Gastrocnemius medialis (tissue), 4 donors: ENCODE measurements at places on chromosomes 4 and X. TPM values are rescaled to one million over a fixed set of nuclear protein-coding genes. Genes with fewer than 3 reads are reported as not detected.

The MAGEA12 gene
- not detected for total RNA-seq

The CXCL1 gene
- not detected for total RNA-seq

The PAK3 gene
- total RNA-seq, result 0.29 TPM

The TCEAL7 gene
- 1.7 TPM for total RNA-seq

The KLKB1 gene
- total RNA-seq, result 0.40 TPM

The APEX2 gene
- 9.1 TPM for total RNA-seq

The PNMA6F gene
- total RNA-seq, result not detected

DNA sequence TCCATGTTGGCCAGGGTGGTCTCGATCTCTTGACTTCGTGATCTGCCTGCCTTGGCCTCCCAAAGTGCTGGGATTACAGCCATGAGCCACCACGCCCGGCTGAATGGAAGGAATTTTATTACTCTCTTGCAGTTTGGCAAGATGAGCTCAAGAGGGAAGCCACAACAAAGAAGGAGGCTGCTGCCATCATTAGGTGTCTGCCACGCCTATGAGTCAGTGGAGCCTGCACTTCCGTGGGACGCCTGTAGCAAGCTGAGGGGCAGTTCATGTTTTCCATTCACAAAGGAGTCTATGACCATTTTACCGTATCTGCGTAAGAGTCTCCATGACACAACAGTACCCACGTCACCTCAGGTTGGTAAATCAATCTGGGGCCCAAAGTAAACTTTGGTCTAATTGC is 51.2 kb upstream of the CHRNA9 start:
- DNase-seq, result no peak
- H3K27ac ChIP-seq, result no peak overlapping the region
- no peaks in the 10 kb centered on the region for H3K4me1 ChIP-seq
- H3K36me3 ChIP-seq, result no peaks in the 10 kb centered on the region

GRCh38 chrX:44332437-44332836 is 11.0 kb downstream of the EFHC2 start:
- no peaks in the 10 kb centered on the region for H3K4me1 ChIP-seq
- no peaks in the 10 kb centered on the region for H3K36me3 ChIP-seq
- H3K27ac ChIP-seq, result no peak overlapping the region
- no peak overlapping the region for H3K4me3 ChIP-seq
- no peaks in the 10 kb centered on the region for H3K27me3 ChIP-seq
- no peak for DNase-seq

- no peak overlapping the region for H3K4me3 ChIP-seq
- DNase-seq, result no peak
- H3K4me1 ChIP-seq, result no peaks in the 10 kb centered on the region
Measured at GRCh38 chr4:163392328-163392727, 48.6 kb downstream of the NPY5R start.

GRCh38 chrX:63927848-63928247 is 142.8 kb upstream of the ARHGEF9 start:
- H3K4me3 ChIP-seq, result no peak overlapping the region
- H3K27ac ChIP-seq, result no peak overlapping the region
- H3K4me1 ChIP-seq, result no peaks in the 10 kb centered on the region

GRCh38 chr4:3851881-3852280 is 85.7 kb downstream of the ADRA2C start:
- H3K27me3 ChIP-seq, result peaks cover 5% of the 10 kb centered on the region
- DNase-seq, result no peak
- no peaks in the 10 kb centered on the region for H3K4me1 ChIP-seq
- H3K4me3 ChIP-seq, result no peak overlapping the region

GRCh38 chr4:176210101-176210500 is 14.7 kb upstream of the SPATA4 start:
- H3K36me3 ChIP-seq, result peaks cover 17% of the 10 kb centered on the region
- no peaks in the 10 kb centered on the region for H3K27me3 ChIP-seq
- H3K27ac ChIP-seq, result no peak overlapping the region
- H3K4me3 ChIP-seq, result no peak overlapping the region

- H3K4me3 ChIP-seq, result no peak overlapping the region
- DNase-seq, result no peak
- H3K36me3 ChIP-seq, result no peaks in the 10 kb centered on the region
- H3K4me1 ChIP-seq, result no peaks in the 10 kb centered on the region
- H3K27ac ChIP-seq, result no peak overlapping the region
Measured at GRCh38 chr4:73527196-73527595, 45.7 kb downstream of the AFM start.

- no peak overlapping the region for H3K4me3 ChIP-seq
- no peaks in the 10 kb centered on the region for H3K27me3 ChIP-seq
- no peak overlapping the region for H3K27ac ChIP-seq
- H3K36me3 ChIP-seq, result no peaks in the 10 kb centered on the region
- no peak for DNase-seq
- no peaks in the 10 kb centered on the region for H3K4me1 ChIP-seq
Measured at GRCh38 chr4:180993244-180993836, 1249.9 kb upstream of the TENM3 start.

GRCh38 chrX:84441143-84441542 is 61.1 kb downstream of the HDX start:
- H3K4me3 ChIP-seq, result no peak overlapping the region
- H3K4me1 ChIP-seq, result no peaks in the 10 kb centered on the region
- no peaks in the 10 kb centered on the region for H3K27me3 ChIP-seq
- no peaks in the 10 kb centered on the region for H3K36me3 ChIP-seq
- H3K27ac ChIP-seq, result no peak overlapping the region

DNA sequence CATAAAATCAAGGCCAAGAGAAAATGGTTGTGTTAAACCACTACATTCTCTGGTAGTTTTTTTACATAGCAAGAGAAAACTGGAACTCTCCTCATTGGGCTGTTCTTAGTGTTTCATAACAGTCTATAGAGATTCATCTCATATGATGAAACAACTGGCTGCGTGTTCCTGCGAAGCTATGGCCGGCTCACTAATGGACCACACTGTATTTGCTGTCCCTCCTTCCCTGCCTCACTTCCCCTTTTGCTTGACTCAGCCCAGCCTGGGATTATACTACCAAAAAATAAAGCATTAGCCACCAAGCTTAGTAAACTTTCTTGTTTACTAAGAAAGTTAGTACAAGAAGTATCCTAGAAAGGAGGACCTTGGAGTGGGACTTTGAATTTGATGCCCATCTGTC is 31.6 kb upstream of the LSM6 start:
- no peak for DNase-seq
- no peaks in the 10 kb centered on the region for H3K36me3 ChIP-seq
- no peak overlapping the region for H3K4me3 ChIP-seq
- H3K27me3 ChIP-seq, result no peaks in the 10 kb centered on the region
- no peaks in the 10 kb centered on the region for H3K4me1 ChIP-seq
- H3K27ac ChIP-seq, result no peak overlapping the region

DNA sequence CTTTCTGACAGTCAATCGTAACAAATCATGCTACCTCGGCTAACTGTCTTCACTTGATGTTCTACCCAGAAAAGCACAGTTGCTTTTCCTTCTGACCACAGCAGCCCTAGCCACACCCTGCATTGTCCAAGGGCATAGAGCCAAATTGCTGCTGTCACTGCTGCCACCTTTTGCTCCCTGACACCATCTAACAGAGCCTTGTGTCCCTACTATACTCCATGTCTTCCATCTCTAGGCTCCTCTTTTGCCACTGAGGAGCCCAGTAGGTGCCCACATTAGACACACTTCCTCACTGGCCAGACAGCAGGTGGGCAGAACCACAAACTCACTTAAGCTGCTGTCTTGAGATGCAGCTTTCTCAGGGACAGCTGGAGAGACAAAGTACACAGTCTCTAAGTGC is 91.4 kb downstream of the ANXA3 start:
- no peaks in the 10 kb centered on the region for H3K36me3 ChIP-seq
- no peak for DNase-seq
- H3K27me3 ChIP-seq, result no peaks in the 10 kb centered on the region
- H3K27ac ChIP-seq, result no peak overlapping the region
- peaks cover 8% of the 10 kb centered on the region for H3K4me1 ChIP-seq
- no peak overlapping the region for H3K4me3 ChIP-seq

- no peak overlapping the region for H3K27ac ChIP-seq
- H3K4me3 ChIP-seq, result no peak overlapping the region
- H3K4me1 ChIP-seq, result no peaks in the 10 kb centered on the region
- no peaks in the 10 kb centered on the region for H3K27me3 ChIP-seq
Measured at GRCh38 chr4:145390571-145390970, 91.1 kb upstream of the SMAD1 start.

- H3K4me1 ChIP-seq, result peaks cover 29% of the 10 kb centered on the region
- H3K4me3 ChIP-seq, result no peak overlapping the region
- no peaks in the 10 kb centered on the region for H3K27me3 ChIP-seq
- peaks cover 48% of the 10 kb centered on the region for H3K36me3 ChIP-seq
- peak overlapping the region; percentile 53 for H3K27ac ChIP-seq
Measured at GRCh38 chr4:184392748-184393559, 81.4 kb downstream of the IRF2 start.

GRCh38 chrX:65195621-65196020 is 219.4 kb upstream of the ZC4H2 start:
- H3K27me3 ChIP-seq, result no peaks in the 10 kb centered on the region
- H3K4me1 ChIP-seq, result no peaks in the 10 kb centered on the region
- no peak for DNase-seq
- H3K36me3 ChIP-seq, result no peaks in the 10 kb centered on the region
- H3K4me3 ChIP-seq, result no peak overlapping the region

- peak; percentile 58 for DNase-seq
- H3K27me3 ChIP-seq, result no peaks in the 10 kb centered on the region
- H3K36me3 ChIP-seq, result no peaks in the 10 kb centered on the region
- no peak overlapping the region for H3K4me3 ChIP-seq
- peaks cover 25% of the 10 kb centered on the region for H3K4me1 ChIP-seq
- peak overlapping the region; percentile 72 for H3K27ac ChIP-seq
Measured at GRCh38 chr4:184355111-184355604, 119.2 kb downstream of the IRF2 start.

DNA sequence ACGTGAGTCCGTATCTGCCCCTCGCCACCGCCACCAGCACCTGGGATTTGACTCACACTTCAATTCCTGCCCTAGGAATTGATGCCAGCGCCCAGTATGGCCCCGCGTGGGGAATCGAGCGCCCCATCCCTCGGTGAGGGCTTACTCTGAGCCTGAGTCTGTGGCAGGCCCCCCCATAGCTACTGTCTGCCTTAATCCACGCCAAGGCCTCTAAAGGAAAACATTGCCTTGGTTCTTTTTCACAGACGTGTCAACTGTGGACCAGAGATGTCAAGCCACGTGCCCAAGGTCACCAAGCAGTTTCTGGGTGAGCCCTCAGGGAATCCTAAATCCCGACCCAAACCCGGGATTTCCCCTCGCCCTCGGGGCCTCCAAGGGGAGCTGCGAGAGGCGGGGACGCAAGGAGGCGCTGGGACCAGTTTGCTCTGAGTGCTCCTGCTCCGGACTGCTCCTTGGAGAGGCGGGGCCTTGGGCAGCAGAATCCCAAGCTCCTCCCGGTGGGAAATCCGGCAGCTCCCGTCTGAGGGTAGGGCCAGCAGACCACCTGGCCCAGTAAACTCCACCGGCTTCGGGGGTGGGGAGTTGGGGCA is 12.9 kb downstream of the MSX1 start:
- peaks cover 8% of the 10 kb centered on the region for H3K4me1 ChIP-seq
- H3K27ac ChIP-seq, result no peak overlapping the region
- no peak for DNase-seq
- no peak overlapping the region for H3K4me3 ChIP-seq

DNA sequence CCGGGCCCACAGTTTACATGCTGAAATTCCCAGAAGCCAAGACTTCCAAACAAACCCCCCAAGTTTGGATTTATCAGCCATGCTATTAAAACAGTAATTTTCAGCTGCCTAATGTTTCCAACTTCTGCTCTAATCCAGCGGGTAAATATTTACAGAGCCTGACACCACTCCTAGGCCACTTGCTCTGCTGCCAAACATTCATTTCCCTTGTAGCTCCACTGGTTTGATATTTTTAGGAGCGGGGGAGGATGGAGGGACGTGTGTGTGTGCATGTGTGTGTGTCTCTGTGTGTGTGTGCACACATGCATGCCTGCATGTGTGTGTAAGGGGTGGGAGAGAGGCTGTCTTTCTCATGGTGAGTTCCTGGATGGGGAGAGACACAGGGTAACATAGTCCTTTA is 115.7 kb upstream of the PJA1 start:
- H3K4me3 ChIP-seq, result no peak overlapping the region
- H3K27ac ChIP-seq, result no peak overlapping the region
- no peaks in the 10 kb centered on the region for H3K27me3 ChIP-seq
- no peaks in the 10 kb centered on the region for H3K36me3 ChIP-seq
- no peak for DNase-seq
- H3K4me1 ChIP-seq, result no peaks in the 10 kb centered on the region

- H3K27me3 ChIP-seq, result no peaks in the 10 kb centered on the region
- peaks cover 6% of the 10 kb centered on the region for H3K4me1 ChIP-seq
- no peak for DNase-seq
- no peak overlapping the region for H3K27ac ChIP-seq
Measured at GRCh38 chr4:103074744-103075434, 1.7 kb downstream of the SLC9B2 start.

DNA sequence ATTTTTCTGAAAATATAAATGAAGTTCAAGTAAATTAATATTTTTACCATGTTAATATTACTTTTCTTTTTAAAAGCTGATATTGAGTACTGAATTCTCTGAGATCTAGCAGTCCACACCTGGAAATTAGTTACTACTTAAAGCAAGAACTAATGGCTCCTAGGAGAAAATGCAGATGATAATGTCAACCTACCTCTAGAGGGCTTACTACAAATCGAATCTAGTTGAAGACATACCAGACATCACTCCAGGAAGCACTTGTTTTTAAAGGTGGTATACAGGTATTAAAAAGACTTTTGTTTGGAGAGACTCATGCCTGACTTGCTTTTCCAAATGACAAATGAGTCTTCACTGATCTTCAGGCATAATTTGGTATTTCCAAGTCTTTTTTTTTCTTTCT is 516.4 kb upstream of the BOD1L1 start:
- no peaks in the 10 kb centered on the region for H3K27me3 ChIP-seq
- no peaks in the 10 kb centered on the region for H3K36me3 ChIP-seq
- no peaks in the 10 kb centered on the region for H3K4me1 ChIP-seq
- H3K27ac ChIP-seq, result no peak overlapping the region
- no peak overlapping the region for H3K4me3 ChIP-seq

GRCh38 chr4:158617956-158618355 is 53.7 kb downstream of the C4orf46 start:
- DNase-seq, result no peak
- no peaks in the 10 kb centered on the region for H3K36me3 ChIP-seq
- H3K4me3 ChIP-seq, result no peak overlapping the region

GRCh38 chr4:2276581-2277325 is 14.8 kb upstream of the MXD4 start:
- H3K27me3 ChIP-seq, result no peaks in the 10 kb centered on the region
- DNase-seq, result no peak
- H3K36me3 ChIP-seq, result no peaks in the 10 kb centered on the region

- no peak overlapping the region for H3K27ac ChIP-seq
- peaks cover 58% of the 10 kb centered on the region for H3K4me1 ChIP-seq
- H3K36me3 ChIP-seq, result no peaks in the 10 kb centered on the region
- H3K4me3 ChIP-seq, result no peak overlapping the region
- no peaks in the 10 kb centered on the region for H3K27me3 ChIP-seq
Measured at GRCh38 chr4:1297023-1297395, 7.3 kb downstream of the MAEA start.

DNA sequence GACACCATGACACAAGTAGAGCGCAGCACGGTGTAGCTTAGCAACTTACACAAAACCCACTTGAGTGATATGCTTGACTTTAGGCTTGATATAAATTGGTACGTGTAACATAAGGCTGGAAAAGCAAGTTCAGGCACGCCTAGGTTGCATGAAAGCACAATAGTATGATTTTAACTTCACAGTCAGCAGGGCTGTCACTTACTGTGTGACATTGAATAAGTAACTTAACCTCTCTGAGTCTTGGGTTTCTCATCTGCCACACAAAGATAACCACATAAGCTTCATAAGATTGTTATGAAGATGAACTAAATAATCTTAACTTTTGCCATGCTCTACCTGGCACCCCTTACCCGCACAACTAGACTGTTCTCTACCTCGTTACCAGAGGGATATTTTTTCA is 9.5 kb downstream of the SRD5A3 start:
- H3K4me3 ChIP-seq, result no peak overlapping the region
- no peaks in the 10 kb centered on the region for H3K27me3 ChIP-seq
- no peak overlapping the region for H3K27ac ChIP-seq
- no peak for DNase-seq
- H3K4me1 ChIP-seq, result peaks cover 8% of the 10 kb centered on the region
- H3K36me3 ChIP-seq, result no peaks in the 10 kb centered on the region
